ENCODE measurements at places on chromosomes 4 and X.

DNA sequence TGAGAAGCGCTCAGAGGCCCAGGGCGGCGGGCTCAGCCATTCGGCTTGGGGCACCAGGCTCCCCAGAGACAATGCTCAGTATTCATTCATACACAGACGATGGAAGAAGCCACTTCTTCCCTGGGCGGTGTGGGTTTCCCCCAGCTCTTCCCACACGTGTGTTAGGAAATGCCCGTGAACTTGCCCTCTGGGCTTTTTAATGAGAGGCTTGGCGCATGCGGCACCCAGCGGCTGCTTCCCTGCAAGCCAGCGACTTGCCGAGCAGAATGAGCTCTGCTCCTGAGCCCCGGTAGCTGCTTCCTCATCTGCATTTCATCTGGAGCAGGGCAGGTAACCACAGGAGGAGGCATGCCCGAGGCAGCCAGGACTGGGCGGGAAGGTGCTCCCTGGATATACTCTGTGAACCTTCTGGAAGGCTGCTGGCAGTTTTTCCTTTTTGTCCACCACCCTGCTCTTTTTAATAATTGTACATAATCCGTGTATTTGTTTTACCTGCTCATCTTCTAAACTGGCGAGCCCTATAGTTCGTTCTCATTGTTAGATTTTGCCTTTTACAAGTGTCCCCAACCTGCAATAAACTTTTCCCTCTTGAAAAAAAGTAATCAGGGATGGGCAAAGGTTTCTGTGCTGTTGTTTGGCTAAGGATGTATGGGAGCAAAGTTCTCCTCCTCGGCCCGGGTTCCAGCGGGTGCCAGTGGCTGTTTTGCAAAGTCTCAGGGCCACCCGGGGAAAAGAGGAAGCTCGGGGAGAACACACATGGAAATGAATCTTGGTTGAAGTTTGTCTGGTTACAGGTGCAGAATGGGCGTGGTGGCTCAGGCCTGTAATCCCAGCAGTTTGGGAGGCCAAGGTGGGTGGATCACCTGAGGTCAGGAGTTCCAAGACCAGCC is 178.8 kb downstream of the DCLK2 start:
- no peak for DNase-seq

GRCh38 chrX:74286950-74287740 is 16.8 kb upstream of the ZCCHC13 start:
- DNase-seq, result no peak

- DNase-seq, result no peak
Observed at GRCh38 chr4:17701138-17701839, 80.1 kb downstream of the FAM184B start.

- DNase-seq, result no peak
Observed at GRCh38 chr4:81528200-81528599, 56.5 kb upstream of the RASGEF1B start.

DNA sequence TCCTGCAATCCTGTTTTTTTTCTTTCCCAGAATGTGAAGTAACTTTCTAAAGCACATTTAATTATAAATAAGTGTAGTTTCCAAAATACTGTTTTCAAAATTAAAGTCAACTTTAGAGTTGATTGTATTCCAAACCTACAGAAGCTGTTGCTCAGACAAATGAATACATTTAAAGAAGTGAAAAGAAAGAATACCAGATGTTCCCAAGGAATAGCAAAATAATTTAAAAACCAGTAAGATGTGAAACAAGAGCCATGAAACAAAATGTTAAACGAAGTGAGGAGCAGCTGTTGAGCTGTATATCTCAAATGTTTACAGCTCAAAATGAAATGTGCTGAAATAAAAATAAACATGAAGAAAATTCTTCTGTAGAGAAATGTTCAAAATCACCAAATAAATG is 627.4 kb upstream of the NDST4 start:
- DNase-seq, result no peak

- DNase-seq, result no peak
Observed at GRCh38 chr4:96642490-96642889, 802.6 kb downstream of the PDHA2 start.

- DNase-seq, result no peak
Observed at GRCh38 chr4:22595684-22596083, 79.8 kb upstream of the ADGRA3 start.

- no peak for DNase-seq
Observed at GRCh38 chr4:45539142-45539814, 584.6 kb downstream of the GABRG1 start.

- DNase-seq, result no peak
Observed at GRCh38 chr4:108611365-108611764, 9.0 kb upstream of the RPL34 start.

DNA sequence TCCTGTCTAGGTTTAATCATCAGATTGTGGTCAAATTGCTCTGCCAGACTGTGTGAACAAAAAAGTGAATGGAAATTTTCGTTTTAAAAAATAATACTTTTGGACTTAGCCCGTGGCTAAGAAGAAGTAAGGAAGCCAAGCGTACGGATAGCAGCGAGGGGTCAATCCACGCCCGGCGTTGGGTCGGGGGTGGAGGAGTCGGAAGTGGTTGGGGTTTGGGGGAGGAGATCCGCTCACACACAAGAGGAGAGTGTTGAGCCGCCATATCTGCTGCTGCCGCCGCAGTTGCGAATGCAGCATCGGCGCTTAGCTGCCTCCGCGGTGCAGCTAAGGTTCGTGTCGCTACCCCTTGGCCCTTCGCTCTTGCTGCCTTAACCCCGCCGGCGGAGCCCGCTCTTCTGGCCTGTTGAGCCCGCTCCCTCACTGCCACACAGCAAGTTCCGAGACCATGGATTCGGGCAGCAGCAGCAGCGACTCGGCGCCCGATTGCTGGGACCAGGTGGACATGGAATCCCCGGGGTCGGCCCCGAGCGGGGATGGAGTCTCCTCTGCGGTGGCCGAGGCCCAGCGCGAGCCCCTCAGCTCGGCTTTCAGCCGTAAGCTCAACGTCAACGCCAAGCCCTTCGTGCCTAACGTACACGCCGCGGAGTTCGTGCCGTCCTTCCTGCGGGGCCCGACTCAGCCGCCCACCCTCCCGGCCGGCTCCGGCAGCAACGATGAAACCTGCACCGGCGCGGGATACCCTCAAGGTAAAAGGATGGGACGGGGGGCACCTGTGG is at the start of gene GSPT2:
Gene GSPT2, plus strand, starts transcription at position 264 of the 779 bp plus-strand sequence. Its CDS starts 185 bp downstream, at position 449.
- peak; percentile 25 for DNase-seq

GRCh38 chr4:78949735-78950134 is 10.5 kb upstream of the PAQR3 start:
- no peak for DNase-seq

DNA sequence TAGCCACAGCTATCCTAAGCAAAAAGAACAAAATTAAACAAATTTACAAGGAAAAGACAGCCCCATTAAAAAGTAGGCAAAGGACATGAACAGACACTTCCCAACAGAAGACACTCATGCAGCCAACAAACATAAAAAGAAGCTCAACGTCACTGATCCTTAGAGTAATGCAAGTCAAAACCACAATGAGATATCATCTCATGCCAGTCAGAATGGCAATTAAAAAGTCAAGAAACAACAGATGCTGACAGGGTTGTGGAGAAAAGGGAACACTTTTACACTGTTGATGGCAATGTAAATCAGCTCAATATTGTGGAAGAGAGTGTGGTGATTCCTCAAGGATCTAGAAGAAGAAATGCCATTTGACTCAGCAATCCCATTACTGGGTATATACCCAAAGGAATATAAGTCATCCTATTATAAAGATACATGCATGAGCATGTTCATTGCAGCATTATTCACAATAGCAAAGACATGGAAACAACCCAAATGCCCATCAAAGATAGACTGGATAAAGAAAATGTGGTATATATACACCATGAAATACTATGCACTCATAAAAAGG is 163.0 kb upstream of the TET2 start:
- no peak for DNase-seq

DNA sequence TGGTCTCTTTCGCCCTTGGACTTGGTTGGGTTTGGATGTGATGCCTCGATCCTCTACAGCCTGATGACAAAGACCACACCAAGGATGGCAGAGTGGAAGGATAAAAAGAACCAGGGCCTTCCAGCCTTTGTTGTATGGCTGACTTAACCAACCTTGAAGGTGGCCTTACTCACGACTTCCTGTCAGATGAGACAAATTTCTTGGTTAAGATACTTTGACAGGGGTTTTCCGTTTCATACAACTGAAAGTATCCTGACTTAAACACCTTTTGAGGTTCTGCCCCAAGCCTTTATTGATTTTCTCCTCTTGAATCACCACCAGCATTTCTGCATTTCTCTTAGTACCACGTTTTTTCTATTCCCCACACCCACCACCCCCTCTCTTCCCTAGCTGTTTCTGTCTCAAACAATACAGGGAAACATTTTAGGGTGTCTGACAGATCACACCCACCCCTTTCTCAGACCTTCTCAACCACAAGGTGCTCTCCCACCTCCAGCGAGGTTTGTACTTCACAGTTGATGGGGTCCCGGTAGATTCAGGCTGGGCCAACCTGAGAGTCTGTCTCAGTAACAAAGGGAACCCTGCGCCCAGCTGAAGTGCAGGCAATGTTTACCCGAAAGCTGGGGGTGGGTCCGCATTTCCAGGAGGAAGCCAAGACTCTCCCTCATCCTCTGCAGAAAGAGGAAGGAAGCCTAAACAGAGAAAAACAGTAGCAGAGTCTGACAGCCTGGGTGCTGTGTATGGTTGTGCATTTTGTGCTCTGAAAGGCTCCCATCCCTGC is 5.0 kb upstream of the TSPAN5 start:
- DNase-seq, result peak; percentile 35

DNA sequence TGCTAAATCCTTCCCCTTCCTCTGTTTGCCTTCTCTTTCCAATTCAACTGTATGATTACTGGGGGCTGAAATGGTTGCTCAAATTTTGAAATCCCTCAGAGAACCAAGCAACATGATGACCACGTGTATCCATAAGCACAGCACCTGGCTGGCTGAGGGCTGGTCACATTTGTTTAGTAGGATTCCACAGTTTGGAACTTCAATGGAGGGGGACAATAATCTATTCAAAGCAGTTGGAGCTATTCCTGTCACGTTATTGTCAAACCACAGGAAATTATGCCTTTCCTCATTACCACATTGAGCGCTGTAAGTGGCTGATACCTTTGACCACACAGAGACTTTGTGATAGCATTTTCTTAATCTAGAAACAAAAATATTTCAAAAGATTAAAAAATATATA is 7.0 kb downstream of the TMSB4X start:
- no peak for DNase-seq

- DNase-seq, result no peak
Observed at GRCh38 chr4:98466868-98467599, 191.4 kb downstream of the TSPAN5 start.
